Stimulated activated effector memory CD8-positive, alpha-beta T cell treated with anti-CD3 and anti-CD28 coated beads, Interleukin-12 subunit alpha, Interleukin-12 subunit beta, amount 100 ng/mL, for 72 hours (primary cell): ENCODE measurements at places on chromosomes 6 and 20.

GRCh38 chr20:47456952-47457724 lies 44.5 kb upstream of the NCOA3 start:
- no peak for DNase-seq

DNA sequence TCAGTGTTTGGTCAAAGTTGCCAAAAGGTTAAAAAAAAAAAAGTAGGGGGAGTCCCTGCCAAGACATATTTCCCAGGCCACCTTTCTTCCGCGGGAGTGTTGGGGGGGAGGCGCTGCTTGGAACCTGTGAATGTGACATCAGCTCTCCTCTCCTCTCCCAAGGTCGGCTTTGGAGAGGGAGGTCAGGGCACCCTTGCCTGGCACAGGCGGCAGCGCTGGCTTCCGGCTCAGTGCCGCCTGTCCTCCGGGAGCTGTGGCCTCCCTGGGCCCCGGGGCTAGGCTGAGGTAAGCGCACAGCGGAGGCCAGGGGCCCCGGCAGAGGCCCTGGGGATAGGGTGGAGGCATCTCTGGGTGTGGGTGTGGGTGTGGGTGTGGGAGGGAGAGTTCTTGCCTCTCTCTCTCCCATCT lies 1.9 kb upstream of the EDN1 start:
- no peak for DNase-seq

DNA sequence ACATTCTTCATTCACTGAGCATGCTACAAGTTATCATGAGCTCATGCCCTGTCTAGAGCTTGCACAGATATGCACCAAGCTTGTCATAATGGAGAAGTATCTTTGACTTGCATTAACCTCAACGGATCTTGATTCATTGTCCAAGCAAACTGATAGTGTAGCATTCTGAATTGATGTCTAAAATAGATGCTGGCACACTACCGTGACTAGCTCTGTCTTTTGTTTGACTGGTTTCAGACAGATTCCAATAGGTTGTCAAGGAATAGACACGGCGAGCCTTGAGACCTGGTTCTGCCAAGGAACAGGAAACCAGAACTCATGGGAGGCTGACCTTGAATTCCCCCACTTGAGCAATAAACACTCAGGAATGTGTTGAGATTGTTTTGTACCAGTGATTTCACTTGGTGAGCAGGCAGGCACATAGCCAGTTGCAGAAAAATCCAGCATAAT lies 1153.1 kb upstream of the GJE1 start:
- no peak for DNase-seq

DNA sequence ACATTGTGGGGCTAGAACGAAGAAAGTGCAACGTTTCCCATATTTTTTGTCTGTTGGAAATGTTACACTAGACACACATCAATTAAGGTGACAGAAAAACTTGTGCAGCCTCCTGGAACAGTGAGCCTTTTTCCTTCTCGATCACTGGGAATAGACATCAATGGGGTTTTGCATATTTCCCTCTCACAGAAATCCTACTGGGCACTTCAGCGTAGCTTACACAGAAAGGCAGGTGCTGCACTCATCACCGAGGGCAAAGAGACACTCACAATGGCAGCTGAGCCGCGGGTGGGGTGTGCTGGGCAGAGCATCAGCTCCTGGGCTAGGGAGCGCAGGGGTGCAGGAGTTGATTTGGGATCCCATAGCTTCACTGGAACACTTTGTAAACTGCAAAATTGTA lies 64.5 kb downstream of the THBS2 start:
- no peak for DNase-seq

- peak; percentile 22 for DNase-seq
Observed at GRCh38 chr20:51766994-51767866, 960 bp downstream of the ATP9A start.

GRCh38 chr6:16711546-16712254 lies 49.6 kb downstream of the ATXN1 start:
- DNase-seq: peak; percentile 72

- no peak for DNase-seq
Observed at GRCh38 chr6:132190097-132190814, 211.0 kb downstream of the MOXD1 start.

- DNase-seq: no peak
Observed at GRCh38 chr6:128368213-128368944, 152.0 kb downstream of the PTPRK start.

- DNase-seq: no peak
Observed at GRCh38 chr6:1091900-1092299, 220.0 kb upstream of the FOXQ1 start.

- DNase-seq: no peak
Observed at GRCh38 chr20:44579313-44580081, 2.9 kb upstream of the PKIG start.

DNA sequence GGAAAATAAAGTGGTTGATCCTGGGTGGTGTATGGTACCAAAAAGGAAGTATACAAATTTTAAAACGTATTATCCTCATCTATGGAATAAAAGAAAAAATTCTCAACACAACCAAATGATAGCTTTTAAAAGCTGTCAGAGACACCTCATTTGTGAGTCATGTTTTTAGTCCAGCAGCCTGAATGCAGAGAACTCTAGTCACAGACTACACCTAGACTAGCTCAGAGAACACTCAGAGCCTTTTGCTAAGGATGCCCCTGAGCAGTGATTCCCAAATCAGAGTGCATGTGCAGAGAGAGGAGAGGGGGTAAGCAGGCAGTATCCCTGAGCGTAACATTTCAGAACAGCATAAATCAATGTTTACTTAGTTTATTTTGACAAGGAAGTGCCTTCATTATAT lies 809.3 kb downstream of the HACE1 start:
- DNase-seq: no peak

DNA sequence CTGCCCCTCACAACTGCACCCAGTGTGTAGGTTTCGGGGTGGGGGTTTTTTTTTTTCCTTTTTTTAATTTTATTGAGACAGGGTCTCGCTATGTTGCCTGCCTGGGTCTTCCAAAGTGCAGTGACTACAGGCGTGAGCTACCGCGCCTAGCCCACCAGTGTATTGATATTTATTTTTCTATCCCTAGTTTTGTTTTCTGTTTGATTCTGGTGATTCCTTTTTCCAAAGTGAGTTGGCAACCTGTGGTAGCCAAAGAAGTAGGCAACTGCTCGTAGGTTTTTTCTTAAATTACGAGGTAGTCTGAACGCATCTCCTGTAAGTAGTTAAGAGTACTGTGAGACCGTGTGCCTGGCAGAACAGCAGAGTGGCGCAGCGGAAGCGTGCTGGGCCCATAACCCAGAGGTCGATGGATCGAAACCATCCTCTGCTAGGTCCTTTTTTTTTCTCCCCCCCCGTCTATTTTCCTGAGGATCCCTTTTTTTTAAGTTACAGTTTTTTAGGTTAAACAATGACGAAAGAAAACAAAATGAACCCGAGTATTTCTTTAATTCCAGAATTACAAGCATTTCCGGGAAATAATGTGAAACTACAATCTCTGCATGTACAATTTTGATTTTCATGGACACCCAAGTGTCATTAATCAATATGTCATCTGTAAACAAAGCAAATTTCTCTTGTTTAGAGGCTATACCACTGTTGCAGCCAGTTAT lies 78.7 kb upstream of the BTN3A2 start:
- peak; percentile 73 for DNase-seq

DNA sequence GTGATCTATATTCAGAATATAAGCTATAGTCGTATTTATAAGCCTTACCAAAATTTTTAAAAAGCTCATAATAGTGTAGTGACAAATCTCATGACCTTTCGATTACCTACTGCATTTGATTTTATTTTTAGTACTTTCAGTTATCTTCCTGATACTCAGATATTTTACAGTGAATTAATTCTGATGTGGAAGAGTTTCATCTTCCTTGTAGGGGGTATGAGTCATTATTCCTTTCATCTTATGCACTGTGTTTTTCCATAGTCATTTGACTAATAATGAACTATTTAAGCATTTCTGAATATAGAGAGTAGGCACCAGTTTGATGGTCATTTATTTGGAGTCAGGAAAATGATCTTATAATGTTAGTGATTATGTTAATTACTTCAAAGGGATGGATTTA lies 36.4 kb downstream of the HDGFL1 start:
- DNase-seq: no peak

DNA sequence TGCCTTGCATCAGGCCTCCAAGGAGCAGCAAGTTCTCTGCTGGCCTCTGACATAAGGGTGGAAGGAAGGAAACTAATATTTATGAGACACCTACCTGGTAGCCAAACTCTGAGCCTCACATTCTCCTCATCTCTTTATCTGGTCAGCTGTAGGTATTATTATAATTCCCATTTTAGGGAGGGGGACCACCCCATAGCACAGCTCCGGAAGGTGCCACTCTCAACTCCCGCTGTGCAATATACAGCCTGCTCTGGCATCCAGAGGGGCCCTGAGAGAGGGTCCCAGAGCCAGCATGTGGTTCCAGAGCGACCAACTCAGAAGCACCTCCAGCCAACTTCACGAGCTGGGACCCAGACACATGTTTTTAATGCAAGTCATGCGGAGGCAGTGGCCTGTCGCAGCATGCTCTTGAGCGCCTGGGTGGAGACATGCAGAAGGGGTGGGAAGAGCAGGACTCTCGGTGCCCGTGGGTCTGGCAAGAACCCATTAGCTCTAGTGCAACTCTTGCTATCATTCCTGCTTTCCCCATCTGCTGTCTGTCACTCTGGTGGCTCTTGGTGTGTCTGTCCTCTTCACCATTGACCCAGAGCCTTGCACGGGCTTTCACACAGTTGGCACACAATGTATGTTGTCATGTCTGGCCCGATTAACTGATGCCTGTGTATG lies 15.0 kb upstream of the MYMX start:
- DNase-seq: no peak

DNA sequence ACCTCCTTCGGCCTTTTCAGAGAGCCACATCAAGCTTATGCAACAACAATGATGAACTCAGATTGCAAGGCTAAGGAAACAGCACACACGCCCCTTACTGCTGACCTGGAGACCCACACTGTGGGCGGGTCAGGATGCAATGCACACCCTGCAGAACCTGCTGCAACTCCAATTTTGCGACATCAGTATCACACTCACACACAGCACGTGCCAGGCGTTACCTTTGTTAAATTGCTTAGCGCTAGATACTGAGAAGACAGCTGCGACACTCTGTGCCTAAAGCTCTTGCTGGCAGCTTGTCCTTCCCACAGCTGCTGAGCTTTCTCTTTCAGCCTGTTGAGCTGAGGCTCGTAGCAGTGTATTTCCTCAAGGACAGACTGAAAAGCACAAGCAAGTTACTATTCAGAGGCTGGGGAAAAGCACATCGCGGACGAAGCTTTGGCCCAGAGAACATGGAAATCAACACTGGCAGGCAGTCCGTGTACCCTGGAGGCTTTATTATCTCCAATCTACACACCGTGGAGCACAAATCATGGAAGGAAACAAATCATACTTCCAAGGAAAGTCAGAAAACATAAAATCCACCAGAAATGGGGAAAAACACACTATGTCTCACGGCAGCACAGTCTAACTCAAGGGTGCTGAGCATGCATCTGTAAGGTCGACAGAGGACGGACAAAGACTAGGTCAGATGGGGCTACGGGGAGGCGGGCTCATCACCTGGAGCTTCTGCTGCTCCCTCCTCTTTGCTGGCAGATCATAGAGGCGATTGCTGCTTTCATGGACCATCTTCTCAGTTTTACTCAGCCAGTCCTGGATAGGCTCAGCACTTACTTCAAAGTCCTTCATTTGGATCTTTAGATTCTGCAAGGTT lies 268.2 kb downstream of the SYNE1 start:
- DNase-seq: no peak

DNA sequence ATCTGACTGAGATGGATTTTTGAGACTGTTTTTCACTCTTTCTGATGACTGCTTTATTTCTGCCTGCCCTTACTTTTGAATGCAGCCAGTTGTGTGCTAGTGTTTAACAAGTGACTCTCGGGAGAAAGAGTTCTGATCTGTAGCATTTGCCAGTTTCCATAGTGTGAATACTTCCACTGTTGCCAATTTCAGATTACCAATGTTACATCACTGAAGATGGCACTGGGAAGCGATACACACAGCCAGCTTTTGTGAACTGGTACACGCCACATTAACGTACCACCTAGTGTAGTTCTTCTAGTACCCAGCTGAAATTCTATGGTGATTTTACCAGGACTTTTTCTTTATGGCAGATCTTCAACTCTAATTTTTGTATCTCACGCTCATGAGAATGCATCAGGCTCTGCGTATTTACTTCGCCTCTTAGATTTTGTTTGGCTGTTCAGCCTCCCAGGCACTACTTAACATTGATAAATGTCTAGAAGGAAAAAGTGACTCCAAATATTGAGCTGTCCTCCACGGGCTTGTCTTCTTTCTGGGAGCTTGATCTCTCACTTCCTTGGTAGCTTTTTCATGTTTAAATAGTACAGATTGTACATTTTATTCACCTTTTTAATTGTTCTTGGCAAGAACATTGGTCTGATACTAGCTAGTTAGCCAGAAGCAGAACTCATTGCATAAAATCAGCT lies 521.6 kb upstream of the SOX4 start:
- no peak for DNase-seq

- DNase-seq: no peak
Observed at GRCh38 chr6:44575644-44576043, 188.1 kb downstream of the CDC5L start.

GRCh38 chr6:137106183-137106582 lies 61.4 kb upstream of the IL20RA start:
- DNase-seq: no peak

DNA sequence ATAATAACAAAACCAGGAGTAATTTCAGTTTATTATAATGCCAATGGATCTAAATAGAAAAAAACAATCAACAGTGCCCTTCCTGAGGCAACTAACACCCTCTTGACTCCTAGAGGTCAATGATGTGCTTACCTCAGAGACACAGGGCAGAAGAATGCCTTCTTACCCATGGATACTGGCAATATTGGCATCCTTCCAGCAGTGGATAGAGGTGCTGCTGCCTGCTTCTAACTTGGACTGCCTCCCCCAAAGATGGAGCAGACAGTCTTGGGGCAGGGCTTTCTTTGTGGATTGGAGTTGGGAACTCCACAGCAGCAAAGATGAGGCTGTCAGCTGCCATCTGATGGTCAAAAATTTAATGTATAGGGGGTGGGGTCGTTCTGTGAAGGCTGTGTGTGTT lies 78.7 kb downstream of the AK9 start:
- DNase-seq: no peak

DNA sequence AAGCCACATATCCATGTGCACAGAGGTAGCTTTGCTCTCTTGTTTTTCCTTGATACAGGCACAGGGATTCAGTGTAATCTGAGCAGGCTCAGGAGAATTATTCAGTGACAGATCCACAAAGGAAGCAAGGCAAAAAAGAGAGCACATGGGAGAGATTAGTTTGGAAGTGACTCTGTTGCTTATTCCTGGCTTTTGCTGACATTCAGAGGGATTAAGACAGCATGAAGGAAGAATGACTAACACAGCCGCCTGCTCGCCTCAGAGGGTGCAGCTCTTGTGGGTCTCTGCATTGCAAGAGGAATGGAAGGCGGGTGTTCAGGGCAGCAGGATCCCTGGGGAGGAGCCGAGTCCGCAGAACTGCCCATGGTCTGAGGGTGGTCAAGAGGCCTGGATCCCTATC lies 203.4 kb upstream of the KCNQ5 start:
- no peak for DNase-seq

GRCh38 chr6:139530561-139530960 lies 156.1 kb upstream of the CITED2 start:
- no peak for DNase-seq
